ENCODE measurements at places on chromosomes 13 and 19.
A peak's percentile ranks its signal among the peaks of the same experiment; 100 is the strongest.

- DNase-seq, result peak; percentile 57
These were observed 13.3 kb upstream of the CACNG6 start for GRCh38 chr19:53977991-53978731.

GRCh38 chr19:2394054-2394441 is 33.3 kb downstream of the TIMM13 start:
- no peak for DNase-seq

DNA sequence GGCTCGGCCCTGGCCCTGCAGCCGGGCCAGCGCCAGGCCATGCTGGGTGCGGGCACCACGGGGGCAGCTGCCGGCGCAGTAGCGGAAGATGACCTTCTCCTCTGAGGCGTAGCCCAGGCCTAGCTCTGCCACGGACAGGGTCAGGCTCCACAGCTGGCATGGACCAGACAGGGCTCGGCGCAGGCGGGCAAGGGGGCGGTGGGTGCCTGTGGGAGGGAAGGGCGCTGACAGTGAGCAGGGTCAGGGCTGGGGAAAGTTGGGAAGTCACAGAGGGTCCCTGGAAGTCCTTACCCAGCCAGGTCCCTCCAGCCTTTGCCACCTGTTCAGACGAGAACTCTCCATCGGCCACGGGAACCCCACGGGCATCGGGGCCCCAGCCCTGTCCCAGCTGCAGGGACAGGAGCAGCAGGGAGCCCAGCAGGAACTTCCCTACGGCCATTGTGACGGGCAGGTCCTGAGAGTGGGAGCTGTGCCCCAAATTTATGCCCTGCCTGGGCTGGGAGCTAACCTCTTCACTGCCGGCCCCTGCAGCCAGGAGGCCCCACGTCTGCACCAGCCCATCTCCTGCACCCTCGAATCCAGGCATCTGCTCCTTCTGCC is at the start of gene PSPN:
PSPN (minus strand) TSS at position 523 of the 600 bp plus-strand sequence; CDS start at position 439, 84 bp downstream.
- no peak for DNase-seq

GRCh38 chr13:21012211-21012610 is 49.2 kb downstream of the LATS2 start:
- DNase-seq, result no peak

- DNase-seq, result no peak
These were observed 15.5 kb downstream of the ZNF211 start for GRCh38 chr19:57648331-57649003.

DNA sequence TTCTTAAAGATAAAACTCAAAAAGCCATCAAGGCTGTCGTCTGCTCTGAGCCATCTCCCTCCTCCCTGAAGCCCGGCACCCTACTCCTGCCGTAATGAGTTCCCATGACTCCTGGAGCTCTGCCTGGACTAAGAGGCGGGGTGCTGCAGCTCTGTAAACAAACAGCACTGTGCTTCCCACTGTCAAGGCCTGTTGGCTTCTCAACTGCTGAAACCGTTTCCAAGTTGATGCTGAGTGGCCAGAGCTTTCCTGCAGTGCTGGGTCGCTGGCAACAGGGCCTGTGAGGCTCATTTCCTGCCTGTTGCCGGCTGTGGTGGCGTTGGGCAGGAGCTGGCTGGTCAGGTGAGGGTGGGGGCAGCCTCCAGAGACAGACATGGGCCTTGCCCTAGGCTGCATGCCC is 26.7 kb upstream of the ISYNA1 start:
- DNase-seq, result no peak

All from inflammatory macrophage (primary cell).